Activated CD8-positive, alpha-beta T cell treated with anti-CD3 and anti-CD28 coated beads for 36 hours (primary cell): ENCODE measurements at places on chromosomes 5 and 9. TPM values are rescaled to one million over a fixed set of nuclear protein-coding genes. Genes with fewer than 3 reads are reported as not detected.
A peak's percentile ranks its signal among the peaks of the same experiment; 100 is the strongest.

KIF3A gene
- 16.4 TPM for total RNA-seq

DNA sequence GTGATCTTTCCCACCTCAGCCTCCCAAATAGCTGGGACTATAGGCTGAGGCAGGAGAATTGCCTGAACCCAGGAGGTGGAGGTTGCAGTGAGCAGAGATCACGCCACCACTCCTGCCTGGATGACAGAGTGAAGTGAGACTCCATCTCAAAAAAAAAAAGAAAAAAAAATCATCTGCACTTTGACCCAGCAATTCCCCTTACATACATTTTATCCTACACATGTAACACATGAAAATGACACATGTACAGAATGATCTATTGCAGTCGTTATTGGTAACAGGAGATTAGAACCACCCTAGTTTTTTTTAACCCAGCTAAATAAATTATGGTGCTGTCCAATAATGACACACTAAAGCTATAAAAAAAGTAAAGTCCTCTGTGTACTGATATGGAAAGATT lies 14.2 kb downstream of the RUFY1 start:
- DNase-seq = no peak

DNA sequence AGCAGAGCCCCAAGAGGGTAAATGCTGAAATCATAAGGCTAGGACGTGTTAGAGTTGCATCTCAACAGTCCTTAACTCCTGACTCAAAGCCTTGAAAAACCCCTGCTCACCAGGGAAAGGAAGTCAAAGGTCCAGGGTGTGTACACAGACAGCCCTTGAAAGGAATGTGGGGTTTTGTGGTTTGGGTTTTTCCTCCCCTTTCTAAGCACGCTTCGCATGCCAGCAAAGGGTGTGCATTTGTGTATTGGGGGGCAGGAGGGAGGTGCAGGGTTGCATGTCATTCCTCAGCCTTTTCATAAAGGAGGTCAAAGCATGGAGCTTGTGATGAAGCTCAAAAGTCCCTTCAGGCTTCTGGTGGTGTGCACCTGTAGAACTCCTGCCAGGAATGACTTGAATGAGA lies 17.3 kb upstream of the XPA start:
- DNase-seq = no peak

- no peak for DNase-seq
These were observed 88.3 kb upstream of the SARDH start for GRCh38 chr9:133826289-133827085.

- peak; percentile 74 for DNase-seq
These were observed 28.4 kb upstream of the LRRC19 start for GRCh38 chr9:27033815-27034403.

- no peak for DNase-seq
These were observed 78.2 kb downstream of the RFK start for GRCh38 chr9:76316069-76316468.

DNA sequence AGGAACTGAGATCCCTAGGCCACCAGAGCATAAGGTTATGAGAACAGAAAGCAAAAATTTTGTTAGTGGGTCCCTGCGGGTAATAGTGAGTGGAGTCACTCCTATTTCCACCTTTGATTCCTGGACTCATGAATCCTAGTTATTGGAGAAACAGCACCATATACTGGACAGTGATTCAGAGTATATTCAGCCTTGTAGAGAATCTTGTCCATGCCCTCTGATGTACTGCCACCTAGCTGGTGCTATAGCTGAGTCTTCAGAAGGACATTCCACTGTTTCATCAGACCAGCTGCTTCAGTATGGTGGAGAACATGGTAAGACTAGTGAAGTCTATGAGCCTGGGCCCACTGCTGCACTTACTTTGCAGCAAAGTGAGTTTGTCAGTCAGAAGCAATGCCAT lies 25.0 kb upstream of the ITGA2 start:
- DNase-seq = no peak

GRCh38 chr5:152673601-152674000 lies 268.5 kb upstream of the NMUR2 start:
- DNase-seq = no peak
